A673 (cell line): ENCODE measurements at places on chromosomes 1 and 21. TPM values are rescaled to one million over a fixed set of nuclear protein-coding genes. Genes with fewer than 3 reads are reported as not detected.
A peak's percentile ranks its signal among the peaks of the same experiment; 100 is the strongest.

DNA sequence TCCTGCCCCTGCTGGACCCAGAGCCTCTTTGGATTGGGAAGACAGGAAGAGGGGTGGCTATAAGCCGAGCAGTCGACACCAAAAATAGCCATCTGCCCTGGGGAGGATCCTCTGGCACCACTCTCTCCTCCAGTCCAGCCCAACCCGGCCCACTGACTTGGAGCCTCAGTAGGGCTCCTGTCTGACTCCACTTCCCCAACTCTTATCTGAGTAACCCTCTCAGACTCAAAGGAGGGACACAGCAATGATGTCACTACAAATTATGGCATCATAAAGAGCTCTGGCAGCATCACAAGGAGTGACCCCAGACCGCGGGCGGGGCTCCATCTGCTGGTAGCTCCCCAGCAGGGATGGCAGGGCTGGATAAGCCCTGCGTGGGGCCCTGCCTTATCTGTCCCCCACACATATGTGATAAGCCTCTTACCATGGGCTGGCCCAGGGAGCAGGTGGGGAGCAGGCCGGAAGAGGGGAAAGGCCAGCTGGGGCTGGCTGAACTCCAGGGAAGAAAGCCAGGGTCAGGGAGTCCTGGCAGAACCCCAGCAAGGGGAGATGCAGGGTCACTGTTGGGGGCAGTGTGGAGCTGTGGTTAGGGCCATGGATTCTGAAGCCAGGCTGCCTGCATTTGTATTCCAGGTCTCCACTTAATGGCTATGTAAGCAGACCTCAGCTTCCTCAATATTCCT lies 4.6 kb upstream of the SLC6A9 start:
- DNase-seq: no peak
- H3K36me3 ChIP-seq: no peaks in the 10 kb centered on the region
- peak overlapping the region; percentile 28 for H3K27ac ChIP-seq
- H3K4me3 ChIP-seq: no peak overlapping the region
- peaks cover 27% of the 10 kb centered on the region for H3K4me1 ChIP-seq
- no peaks in the 10 kb centered on the region for H3K27me3 ChIP-seq

Gene SFN
- 0.24 TPM in 1 of 2 replicates, not detected in the other for total RNA-seq

DNA sequence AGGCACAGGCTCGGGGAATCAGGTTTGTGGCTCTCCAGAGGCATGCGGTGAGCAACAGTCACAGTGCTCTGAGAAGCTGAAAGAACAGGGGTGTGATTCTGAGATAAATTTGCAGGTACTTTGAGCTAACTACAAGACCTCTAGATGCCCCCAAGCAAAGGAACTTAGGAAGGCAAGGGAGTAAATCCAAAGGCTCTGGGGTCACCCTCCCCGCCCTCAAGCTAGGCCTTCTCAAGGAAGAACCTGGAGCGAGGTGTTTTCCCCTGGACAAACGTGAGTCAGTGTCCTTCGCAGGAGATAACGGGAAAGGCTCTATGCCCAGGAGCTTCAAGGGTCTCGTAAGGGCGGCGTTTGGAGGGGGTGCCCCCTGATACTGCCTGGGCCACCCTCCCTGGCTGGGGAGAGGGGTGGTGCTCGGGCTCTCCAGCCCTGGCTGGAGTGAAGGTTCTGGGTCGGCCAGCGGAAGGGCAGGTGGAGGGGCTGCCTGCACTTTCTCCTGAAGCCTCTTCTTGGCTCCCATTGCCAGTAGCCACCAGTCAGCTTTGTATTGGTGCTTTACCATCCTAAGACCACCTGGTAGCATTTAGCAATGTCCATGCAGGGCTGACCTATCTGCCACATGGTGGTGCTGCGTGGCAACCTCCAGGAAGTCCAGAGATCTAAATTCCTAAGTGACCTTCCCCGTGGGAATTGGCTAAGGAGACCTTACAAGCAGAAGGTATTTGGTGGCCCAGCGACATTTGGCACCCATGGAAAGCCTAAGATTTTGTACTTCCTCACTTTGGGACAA lies 44.0 kb downstream of the GPR161 start:
- no peak for DNase-seq
- H3K36me3 ChIP-seq: no peaks in the 10 kb centered on the region
- H3K4me3 ChIP-seq: no peak overlapping the region
- no peaks in the 10 kb centered on the region for H3K4me1 ChIP-seq
- no peaks in the 10 kb centered on the region for H3K27me3 ChIP-seq

DNA sequence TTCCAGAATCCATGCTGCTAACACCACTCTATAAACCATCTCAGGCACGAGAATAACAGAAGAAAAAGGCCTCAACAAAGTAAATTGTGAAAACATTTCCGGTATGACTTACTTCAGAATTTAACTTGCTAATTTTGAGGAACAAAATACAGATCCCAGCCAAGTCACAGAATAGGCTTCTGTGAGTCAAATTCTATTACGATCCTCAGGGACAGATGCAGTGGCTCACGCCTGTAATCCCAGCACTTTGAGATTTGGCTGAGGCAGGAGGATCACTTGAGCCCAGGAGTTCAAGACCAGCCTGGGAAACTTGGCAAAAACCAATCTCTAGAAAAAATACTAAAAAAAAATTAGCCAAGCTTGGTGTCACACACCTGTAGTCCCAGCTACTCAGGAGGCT lies 8.8 kb upstream of the CCDC27 start:
- H3K27me3 ChIP-seq: no peaks in the 10 kb centered on the region
- DNase-seq: no peak
- peaks cover 10% of the 10 kb centered on the region for H3K36me3 ChIP-seq

DNA sequence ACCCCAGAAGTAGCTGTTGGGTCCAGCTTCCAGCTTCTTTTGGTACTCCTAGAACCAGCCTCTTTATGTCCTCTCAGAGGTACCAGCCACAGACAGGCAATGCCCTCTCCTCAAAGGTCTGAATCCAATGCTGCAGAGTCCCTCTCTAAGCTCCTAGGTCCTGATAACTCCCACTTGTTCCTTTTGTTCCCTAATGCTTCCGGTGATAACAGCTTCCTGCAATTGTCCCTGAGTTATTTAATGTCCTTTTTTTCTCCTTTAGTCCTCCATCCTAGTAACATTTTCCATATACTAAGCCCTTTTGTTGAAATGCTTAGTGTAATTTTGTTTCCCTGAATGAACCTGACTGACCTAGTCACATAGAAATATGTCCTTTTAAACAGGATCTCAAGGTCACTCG lies 201.7 kb upstream of the BEND5 start:
- no peaks in the 10 kb centered on the region for H3K4me1 ChIP-seq
- H3K36me3 ChIP-seq: no peaks in the 10 kb centered on the region
- no peak overlapping the region for H3K4me3 ChIP-seq
- no peaks in the 10 kb centered on the region for H3K27me3 ChIP-seq
- no peak overlapping the region for H3K27ac ChIP-seq

Gene C1QTNF12
- total RNA-seq: 2.9 and 4.4 TPM in 2 replicates
